ENCODE measurements at places on chromosomes 1 and 21. TPM values are rescaled to one million over a fixed set of nuclear protein-coding genes. Genes with fewer than 3 reads are reported as not detected.

GRCh38 chr1:240538776-240539430 is 73.1 kb downstream of the GREM2 start:
- H3K27ac ChIP-seq, result no peak overlapping the region
- H3K4me3 ChIP-seq, result no peak overlapping the region
- no peaks in the 10 kb centered on the region for H3K4me1 ChIP-seq
- H3K36me3 ChIP-seq, result no peaks in the 10 kb centered on the region
- no peaks in the 10 kb centered on the region for H3K27me3 ChIP-seq
- no peak for DNase-seq

Gene NPPB
- not detected for total RNA-seq

DNA sequence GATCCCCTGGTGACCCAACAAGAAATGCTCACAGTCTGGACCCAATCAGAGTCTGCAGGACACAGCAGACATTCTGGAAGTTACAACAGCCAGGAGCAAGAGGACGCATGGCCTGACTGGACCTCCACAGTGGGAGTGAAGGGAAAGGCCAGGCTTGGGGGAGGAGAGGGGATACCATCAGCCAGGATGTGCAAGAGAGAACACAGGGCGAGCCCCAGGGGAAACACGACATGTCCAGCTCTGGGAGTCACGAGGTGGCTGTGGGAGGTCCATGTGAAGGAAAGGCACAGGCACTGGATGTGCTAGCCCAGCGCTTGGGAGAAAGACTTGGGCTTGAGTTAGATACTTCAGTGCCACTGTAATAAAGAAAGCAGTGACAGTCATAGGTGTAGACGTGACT is 87.3 kb downstream of the HSF2BP start:
- no peak for DNase-seq
- no peak overlapping the region for H3K27ac ChIP-seq
- peaks cover 12% of the 10 kb centered on the region for H3K4me1 ChIP-seq
- H3K4me3 ChIP-seq, result no peak overlapping the region
- no peaks in the 10 kb centered on the region for H3K36me3 ChIP-seq
- H3K27me3 ChIP-seq, result no peaks in the 10 kb centered on the region

DNA sequence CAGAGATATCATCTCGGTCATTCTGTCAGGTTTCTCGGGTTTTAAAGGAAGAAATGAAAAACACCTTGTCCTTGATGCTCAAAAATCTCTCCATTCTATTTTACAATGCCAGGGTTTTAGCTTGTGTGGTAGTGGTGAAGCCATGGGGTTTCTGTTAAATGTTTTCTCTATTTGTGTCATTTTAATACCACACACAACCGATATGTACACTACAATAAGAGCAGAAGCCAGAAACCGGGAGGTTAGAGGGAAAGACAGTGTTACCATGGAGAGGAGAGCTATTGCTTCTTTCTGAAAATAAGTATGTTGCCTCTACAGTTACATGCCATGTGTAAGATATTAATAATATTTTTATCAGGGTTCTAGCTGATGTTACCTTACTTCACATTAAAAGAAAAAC is 2.8 kb downstream of the SLC35D1 start:
- peaks cover 42% of the 10 kb centered on the region for H3K36me3 ChIP-seq
- peaks cover 11% of the 10 kb centered on the region for H3K4me1 ChIP-seq
- DNase-seq, result no peak
- H3K4me3 ChIP-seq, result no peak overlapping the region
- no peak overlapping the region for H3K27ac ChIP-seq
- no peaks in the 10 kb centered on the region for H3K27me3 ChIP-seq

DNA sequence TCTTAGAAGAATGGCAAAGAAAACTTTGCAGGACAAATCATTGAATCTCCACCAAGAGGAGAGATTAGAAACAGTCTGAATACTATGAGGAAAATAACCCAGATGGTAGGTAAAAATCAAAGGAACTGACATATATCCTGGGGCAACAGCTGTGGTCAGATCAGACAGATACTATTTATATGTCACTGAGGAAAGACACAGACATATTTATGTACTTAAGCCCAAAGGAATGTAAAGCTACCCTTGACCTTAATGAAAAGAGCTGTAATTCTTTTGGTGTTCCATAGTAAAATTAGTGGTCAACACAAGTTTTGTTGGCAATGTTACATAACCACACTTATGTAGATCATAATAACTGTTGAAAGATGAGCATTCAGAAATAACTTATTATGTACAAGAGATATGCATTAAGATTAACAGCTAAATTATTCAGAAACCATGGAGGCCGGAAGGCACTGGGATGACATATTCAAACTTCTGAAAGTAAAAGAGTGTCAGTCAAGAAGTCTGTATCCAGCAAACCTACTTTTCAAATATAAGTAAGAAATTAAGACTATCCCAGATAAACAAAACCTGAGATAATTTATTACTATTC is 166.1 kb upstream of the SAMSN1 start:
- H3K4me3 ChIP-seq, result no peak overlapping the region
- H3K4me1 ChIP-seq, result no peaks in the 10 kb centered on the region
- H3K27ac ChIP-seq, result no peak overlapping the region

DNA sequence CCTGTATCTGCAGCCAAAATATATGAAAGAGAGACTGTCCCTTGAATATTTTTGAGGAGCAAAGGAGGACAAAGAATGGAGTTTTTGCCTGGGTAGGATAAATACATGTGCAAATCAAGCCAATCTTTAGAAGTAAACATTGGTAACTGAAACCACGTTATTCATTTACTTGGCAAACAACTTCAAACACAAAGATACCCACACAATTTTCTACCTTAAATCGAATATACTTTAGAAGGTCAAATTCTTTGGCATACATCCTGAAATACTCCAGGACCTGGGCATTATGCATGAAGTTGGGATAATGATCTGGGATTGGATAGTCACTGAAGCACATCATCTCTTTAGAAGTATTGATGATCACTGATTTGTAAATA is 9.6 kb downstream of the FMO5 start:
- no peak for DNase-seq
- H3K27me3 ChIP-seq, result no peaks in the 10 kb centered on the region
- no peak overlapping the region for H3K27ac ChIP-seq

Gene PTPN22
- 14.1 TPM for total RNA-seq

Gene PRELP
- 47.5 TPM for total RNA-seq

Gene PEX19
- 63.1 TPM for total RNA-seq

GRCh38 chr1:153627715-153628626 is at the start of gene S100A1:
Gene S100A1 (plus strand): TSS chr1:153628434. CDS start chr1:153630522, 2,088 bp downstream.
- H3K27me3 ChIP-seq, result no peaks in the 10 kb centered on the region
- DNase-seq, result no peak
- peak within 1 kb of the TSS; percentile 57 for H3K4me3 ChIP-seq
- H3K36me3 ChIP-seq, result peaks cover 6% of the 10 kb centered on the region
- H3K27ac ChIP-seq, result peak within 1 kb of the TSS; percentile 88
- H3K4me1 ChIP-seq, result peaks cover 68% of the 10 kb centered on the region

Gene SELE
- total RNA-seq, result 0.38 TPM

GRCh38 chr1:245375789-245376460 is 221.1 kb downstream of the KIF26B start:
- H3K36me3 ChIP-seq, result no peaks in the 10 kb centered on the region
- H3K4me1 ChIP-seq, result no peaks in the 10 kb centered on the region
- H3K27me3 ChIP-seq, result no peaks in the 10 kb centered on the region
- no peak for DNase-seq
- no peak overlapping the region for H3K27ac ChIP-seq

- no peaks in the 10 kb centered on the region for H3K4me1 ChIP-seq
- no peak overlapping the region for H3K4me3 ChIP-seq
- H3K27me3 ChIP-seq, result no peaks in the 10 kb centered on the region
Observed at GRCh38 chr21:34185026-34185750, 111.8 kb downstream of the MRPS6 start.

DNA sequence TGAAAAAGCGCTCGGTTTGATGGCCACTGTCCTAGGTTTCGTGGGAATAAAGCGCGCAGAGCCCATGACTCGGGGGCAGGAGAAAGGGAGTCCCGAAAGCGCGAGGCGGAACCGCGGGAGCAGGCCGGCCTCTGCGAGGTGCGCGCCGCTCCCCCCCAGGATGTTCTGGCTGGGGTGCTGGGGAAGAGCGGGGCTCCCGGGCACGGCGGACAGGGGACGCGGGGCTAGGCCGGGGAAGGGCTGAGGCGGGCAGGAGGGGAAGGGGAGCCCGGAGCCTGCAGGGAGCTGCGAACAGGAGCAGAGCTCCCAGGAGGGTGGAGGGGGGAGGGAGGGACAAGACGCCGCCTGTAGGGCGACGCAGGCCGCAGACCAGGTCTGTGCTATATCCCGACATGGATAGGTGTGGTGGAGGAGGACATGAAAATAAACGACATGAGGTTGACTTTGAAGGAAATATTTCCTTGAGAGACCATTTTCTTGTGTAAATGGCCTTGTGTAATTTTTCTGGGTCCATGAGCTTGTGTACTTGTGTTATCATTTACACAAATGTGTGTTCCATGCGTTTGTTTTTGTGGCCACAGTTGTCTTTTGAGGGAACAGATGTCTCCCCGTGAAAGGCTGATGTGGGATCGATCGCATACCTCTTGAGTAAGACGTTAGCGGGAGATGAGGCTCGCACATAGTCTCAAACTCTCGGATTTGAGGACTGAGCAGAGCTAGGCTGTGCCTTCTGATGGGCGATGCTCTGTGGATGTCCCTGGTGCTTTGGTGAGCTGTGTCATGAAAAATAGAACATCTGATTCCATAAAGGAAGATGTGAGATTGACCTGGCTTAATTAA is 1.3 kb downstream of the PCNT start:
- peaks cover 28% of the 10 kb centered on the region for H3K4me1 ChIP-seq
- H3K36me3 ChIP-seq, result peaks cover 32% of the 10 kb centered on the region
- peak; percentile 64 for DNase-seq
- no peaks in the 10 kb centered on the region for H3K27me3 ChIP-seq

GRCh38 chr21:43812957-43813655 is 23.7 kb downstream of the RRP1 start:
- DNase-seq, result no peak
- H3K36me3 ChIP-seq, result peaks cover 7% of the 10 kb centered on the region
- peaks cover 38% of the 10 kb centered on the region for H3K4me1 ChIP-seq
- no peaks in the 10 kb centered on the region for H3K27me3 ChIP-seq
- no peak overlapping the region for H3K4me3 ChIP-seq
- peak overlapping the region; percentile 32 for H3K27ac ChIP-seq

Gene TCEANC2
- 5.3 TPM for total RNA-seq

DNA sequence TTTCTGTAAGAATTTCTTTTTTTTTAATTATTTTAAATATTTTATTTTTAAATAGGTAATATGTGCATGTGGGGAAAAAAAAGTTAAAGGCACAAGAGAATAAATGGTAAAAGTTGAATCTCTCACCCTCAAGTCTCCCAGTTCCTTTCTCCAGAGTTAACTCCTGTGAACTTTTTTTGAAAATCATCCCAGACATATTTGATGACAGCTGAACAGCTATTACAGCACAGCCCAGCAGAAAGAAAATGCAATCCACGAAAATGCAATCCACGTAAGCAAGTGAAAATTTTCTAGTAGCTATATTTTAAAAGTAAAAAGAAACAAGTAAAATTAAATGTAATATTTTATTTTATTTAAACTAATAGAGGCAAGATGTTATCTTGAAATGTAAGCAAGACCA is 310.0 kb upstream of the RUNX1 start:
- no peak for DNase-seq
- H3K36me3 ChIP-seq, result no peaks in the 10 kb centered on the region
- no peak overlapping the region for H3K27ac ChIP-seq
- H3K4me1 ChIP-seq, result no peaks in the 10 kb centered on the region
- no peaks in the 10 kb centered on the region for H3K27me3 ChIP-seq
- no peak overlapping the region for H3K4me3 ChIP-seq

GRCh38 chr1:116504308-116505156 is 66.3 kb downstream of the CD58 start:
- H3K4me3 ChIP-seq, result no peak overlapping the region
- peak overlapping the region; percentile 74 for H3K27ac ChIP-seq
- DNase-seq, result peak; percentile 89
- H3K27me3 ChIP-seq, result no peaks in the 10 kb centered on the region

Gene PYHIN1
- total RNA-seq, result 3.9 TPM

GRCh38 chr1:70204600-70204999 is 779 bp downstream of the LRRC40 start:
- H3K4me1 ChIP-seq, result peaks cover 43% of the 10 kb centered on the region
- no peaks in the 10 kb centered on the region for H3K27me3 ChIP-seq
- H3K4me3 ChIP-seq, result peak overlapping the region; percentile 86
- DNase-seq, result no peak
- H3K27ac ChIP-seq, result peak overlapping the region; percentile 93
- H3K36me3 ChIP-seq, result peaks cover 11% of the 10 kb centered on the region

DNA sequence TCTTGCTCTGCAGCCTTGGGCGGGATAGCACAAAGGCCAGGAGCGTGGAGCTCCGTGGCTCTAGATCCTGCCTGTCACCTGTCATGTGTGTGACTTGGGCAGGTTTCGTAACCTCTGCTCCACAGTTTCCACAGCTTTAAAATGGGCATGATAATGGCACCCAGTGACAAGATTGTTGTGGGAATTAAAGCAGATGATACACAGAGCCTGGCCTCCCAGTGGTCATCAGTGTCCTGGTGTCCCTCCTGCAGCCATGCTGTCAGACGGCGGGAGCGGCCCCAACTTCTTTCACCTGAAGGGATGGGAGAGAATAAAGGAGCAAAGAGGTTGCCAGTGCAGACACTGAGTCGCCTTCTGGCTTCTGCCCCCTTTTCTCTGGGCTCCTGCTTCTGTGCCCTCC is 61.5 kb downstream of the SLC37A1 start:
- H3K4me1 ChIP-seq, result no peaks in the 10 kb centered on the region
- H3K27ac ChIP-seq, result no peak overlapping the region
- peaks cover 24% of the 10 kb centered on the region for H3K36me3 ChIP-seq

Gene TEDDM1
- not detected for total RNA-seq

DNA sequence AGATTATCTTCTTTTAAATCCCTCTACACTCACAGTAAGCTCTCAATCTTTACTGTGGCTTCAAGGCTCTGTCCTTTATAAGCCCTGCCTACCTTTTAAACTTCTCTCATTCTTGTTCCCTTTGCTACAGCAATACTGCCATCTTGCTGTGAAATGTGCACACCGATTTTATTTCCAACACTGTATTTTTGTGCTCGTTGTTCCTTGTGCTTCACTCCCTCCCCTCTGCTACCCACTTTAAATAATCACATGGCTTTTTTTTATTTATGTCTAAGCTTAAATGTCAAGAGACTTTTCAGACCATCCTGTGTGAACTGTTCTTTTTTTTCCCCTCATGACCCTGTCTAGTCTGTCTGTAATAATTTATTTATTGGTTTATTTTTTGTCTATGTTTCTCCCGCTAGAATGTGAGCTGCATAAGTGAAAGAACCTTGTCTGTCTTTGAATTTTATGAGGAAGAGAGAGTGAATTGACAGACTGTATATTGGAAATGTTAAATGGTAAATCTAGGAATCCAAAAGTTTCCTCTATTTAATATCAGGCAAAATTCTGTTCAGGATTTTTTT is 45.7 kb downstream of the ABCD3 start:
- H3K27me3 ChIP-seq, result no peaks in the 10 kb centered on the region
- DNase-seq, result no peak
- no peak overlapping the region for H3K27ac ChIP-seq
- H3K4me1 ChIP-seq, result peaks cover 18% of the 10 kb centered on the region
- peaks cover 32% of the 10 kb centered on the region for H3K36me3 ChIP-seq

DNA sequence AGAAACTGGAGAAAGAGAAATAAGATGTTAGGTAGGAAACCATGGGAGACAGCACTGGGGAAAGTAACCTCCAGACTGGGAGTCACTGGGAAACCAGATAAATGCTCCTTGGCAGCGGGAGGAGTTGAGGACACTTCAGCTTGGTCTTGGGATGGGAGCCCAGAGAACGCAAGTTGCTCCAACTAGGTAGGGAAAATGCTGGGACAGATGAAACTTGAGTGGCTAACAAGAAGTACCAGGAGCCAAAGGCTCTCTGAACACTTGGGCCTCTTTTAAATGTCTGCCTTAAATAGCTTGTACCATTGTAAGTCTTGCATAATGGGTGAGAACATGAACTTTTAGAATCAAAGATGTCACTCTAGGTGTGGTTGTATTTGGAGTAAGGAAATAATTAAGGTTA is 3.0 kb downstream of the NMNAT1 start:
- no peak overlapping the region for H3K27ac ChIP-seq
- peaks cover 8% of the 10 kb centered on the region for H3K36me3 ChIP-seq
- DNase-seq, result no peak
- H3K4me1 ChIP-seq, result peaks cover 22% of the 10 kb centered on the region
- no peak overlapping the region for H3K4me3 ChIP-seq

All from lower lobe of right lung (tissue), 2 donors.